ENCODE measurements at places on chromosomes 4 and X.

DNA sequence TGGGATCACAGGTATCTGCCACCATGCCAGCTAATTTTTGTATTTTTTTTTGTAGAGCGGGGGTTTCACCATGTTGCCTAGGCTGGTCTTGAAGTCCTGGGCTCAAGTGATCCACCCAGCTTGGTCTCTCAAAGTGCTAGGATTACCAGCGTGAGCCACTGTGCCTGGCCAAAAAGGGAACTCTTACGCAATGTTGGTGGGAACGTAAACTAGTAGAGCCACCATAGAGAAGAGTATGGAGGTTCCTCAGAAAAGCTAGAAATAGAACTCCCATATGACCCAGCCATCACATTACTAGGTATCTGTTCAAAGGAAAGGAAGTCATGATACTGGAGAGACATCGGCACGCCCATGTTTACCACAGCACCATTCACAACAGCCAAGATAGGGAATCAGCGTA lies 85.9 kb downstream of the PRKX start:
- DNase-seq: no peak

- no peak for DNase-seq
Measured at GRCh38 chr4:95304898-95305297, 243.9 kb downstream of the UNC5C start.

GRCh38 chrX:150587585-150588503 lies 19.4 kb downstream of the MTM1 start:
- no peak for DNase-seq

DNA sequence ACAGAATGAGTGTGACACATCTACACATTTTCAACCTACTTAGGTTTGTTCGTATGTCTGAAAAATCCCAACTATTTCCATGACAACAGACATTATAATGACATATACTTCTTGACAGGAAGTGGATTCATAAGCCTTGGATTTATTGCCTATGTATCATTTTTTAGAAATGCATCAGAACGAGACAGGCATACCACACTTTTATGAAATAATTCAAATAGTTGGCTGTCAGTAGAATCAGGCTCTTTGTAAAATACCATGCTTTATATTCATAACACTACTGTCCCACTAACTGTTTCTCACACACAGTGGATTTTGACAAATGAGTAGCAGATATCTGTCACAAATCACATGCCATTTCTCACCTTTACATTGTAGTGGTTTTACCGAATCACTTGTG lies 173.2 kb downstream of the BEND2 start:
- no peak for DNase-seq

DNA sequence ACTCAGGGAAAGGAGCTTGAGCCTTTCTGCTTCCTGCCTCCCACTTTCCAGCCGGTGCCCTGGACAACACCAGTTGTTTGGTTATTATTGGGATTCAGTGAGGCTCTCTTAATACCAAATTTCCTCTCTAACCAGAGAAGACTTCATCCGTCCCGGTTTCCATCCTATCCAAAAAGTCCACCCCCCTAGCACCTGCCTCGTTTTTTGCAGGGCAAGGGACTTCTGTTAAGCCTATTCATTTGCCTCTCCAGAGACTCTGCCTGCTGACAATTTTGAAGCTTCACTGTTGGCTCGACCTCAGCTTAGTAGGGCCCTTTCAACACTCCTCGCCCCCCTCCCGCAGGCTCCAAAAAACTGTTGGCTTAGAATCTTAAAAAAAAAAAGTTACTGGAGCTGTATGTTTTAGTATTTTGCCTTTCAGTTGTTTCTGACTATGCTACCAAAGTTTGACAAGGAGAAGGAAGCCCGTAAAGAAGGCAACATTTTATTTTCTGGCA lies 779 bp upstream of the PRSS12 start:
- no peak for DNase-seq
